NCI-H1436 treated with DMSO at 0.1 percent for 48 hours (cell line): ENCODE measurements at places on chromosomes 12 and 14.

DNA sequence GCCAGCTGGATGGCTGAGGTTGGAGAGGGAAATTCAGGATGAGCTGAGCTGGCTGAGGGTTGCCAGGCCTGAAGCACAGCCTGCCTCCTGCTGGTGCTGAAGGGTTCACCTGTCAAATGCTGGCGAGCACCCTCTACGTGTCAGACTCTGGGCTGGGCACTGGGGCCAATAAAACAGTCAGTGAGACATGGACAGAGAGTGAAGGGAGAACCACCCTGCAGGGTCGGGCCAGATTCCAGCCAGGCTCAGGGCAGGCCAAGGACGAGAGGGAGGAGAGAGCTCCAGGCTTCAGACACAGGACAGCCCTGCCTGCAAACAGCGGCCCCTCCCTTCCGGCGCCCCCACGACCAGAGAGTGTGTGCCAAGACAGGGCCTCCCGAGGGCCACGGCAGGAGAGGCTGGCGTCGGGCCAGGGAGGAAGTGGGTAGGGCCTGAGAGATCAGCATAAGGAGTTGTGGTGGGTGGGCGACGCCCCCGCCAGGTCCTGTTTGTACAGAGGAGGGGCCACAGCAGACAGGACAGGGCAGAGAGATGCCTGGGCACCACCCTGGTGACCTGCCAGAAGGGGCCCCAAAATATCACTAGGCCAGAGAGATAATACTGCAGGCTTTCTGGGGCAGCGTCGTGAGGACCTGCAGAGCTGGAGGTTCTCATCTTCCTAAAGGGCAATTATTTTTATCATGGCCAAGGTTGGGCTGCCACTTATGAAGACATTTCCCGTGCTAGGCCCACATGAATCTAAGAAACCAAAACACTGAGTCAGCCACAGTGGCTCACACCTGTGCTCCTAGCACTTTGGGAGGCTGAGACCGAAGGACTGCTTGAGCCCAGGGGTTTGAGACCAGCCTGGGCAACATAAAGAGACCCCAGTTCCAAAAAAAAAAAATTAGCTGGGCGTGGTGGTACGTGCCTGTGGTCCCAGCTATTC lies 73.1 kb upstream of the GPR68 start:
- no peak for DNase-seq

DNA sequence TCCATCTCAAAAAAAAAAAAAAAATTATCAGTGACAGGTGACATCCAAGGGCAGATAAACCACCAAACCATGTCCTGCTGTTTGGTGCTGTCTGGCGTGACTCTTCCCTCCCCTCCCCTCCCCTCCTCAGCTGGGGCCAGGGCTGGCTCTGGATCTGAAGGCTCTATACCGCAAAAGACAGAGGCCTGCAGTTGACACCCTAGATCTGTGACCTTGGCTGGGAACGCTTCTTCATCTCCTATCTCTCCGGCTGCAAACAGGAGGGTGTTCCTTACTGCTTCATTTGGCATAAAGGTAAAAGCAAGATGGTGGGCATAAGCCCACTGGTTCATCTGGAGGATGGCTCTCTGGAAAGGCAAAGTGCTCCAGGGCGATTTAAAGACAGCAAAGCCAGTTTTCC lies 126.8 kb upstream of the PRMT8 start:
- DNase-seq, result no peak

DNA sequence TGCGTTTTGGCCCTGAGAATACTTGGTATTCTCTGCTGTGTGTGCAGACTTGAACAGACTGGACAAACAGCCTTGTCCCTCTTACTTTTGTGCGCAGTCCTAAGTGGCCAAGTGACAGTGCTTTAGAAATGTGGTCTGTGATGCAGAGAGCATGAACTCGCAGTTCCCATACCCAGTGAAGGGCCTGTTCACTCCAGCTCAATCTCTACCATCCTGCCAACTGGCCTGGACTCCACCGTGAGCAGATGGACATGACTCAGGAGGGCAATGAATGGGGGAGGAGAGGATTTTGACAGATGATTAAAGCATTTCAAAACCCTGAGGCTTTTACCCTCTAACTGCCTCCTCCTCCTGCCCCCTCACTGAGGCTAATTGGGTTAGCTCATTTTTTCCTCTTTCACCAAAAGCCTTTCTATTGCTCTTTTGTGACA lies 62.5 kb upstream of the PYGL start:
- DNase-seq, result no peak

DNA sequence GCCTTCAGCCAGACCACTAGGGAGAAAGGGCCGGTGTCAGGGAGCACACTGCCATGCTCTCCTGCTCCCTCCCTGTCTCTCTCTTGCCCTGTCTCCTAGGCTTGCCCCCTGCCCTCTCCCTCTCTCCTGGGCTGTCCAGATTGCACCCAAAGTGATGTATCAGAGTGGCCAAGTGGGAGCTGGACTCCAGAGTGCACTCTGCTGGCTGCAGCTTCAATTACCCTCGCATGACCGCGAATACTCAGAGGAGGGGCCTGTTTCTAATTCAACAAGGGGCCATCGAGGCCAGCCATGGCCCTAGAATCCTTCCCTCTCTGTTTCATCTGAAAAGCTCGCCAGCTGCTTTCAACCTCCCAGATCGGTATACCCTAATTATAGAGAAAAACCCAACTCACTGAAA lies 206.4 kb upstream of the FKBP4 start:
- DNase-seq, result no peak

GRCh38 chr14:99234961-99235571 lies 36.9 kb downstream of the BCL11B start:
- no peak for DNase-seq

DNA sequence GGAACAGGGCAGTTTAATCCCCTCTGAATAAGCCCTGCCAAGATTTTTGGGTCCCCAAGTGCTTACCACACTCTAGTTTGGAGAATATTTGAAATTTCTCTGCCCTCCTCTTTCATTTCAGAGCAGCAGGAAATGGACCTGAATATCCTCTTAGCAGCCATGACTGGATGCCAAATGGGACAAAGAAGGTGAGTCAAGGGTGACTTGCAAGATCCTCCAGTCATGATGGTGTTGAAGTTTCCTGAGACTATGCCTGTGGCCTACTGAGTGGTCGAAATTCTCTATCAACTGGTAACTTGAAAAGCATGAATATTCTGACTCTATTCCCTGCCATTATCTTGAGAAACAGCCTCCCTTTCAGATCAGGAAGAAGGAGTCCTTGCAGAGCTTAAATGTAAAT lies 1674.7 kb upstream of the SEL1L start:
- no peak for DNase-seq

- DNase-seq, result no peak
Measured at GRCh38 chr12:120012067-120012621, 23.1 kb downstream of the BICDL1 start.

DNA sequence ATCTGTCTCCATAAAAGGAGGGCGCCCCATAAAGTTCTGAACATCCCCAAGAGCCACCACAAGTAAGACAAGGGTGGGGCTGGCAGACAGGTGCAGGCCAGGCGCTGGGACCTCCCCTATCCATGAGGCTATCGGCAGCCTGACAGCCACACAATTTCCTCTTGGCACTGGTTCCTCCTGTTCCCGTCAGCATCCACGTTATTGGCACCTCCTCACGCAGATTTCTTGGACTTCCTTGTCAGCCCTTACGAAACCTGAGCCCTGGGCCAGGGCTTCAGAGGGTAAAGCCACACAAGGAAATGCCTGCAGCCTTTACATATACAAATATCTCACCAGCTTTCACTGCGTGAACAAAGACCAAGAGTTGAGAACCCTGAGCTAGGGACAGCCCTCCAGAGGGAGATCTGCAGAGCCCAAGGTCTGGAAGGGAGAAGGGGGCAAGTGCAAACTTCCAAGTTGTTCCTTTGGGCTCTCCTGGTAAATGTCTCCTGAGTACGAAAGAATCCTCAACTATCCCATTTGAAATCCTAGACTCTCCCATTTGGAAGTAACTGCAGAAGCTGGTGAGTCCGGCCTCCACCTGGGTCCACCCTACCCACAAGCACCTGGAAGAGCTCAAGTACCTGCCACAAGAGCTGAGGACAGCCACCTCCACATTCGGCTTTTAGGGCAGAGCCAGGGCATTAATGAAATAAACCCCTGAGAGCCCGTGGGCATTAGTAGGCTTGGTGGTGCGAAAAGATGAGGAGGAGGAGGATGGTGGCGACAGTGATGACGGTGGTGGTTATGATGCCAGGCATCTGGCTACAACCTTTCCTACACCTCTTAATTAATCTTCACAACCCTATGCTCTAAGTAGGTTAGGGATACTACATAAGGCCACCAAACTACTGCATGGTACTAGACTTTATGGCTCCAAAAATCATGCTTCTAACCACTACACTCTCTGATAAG lies 5.5 kb upstream of the TC2N start:
- DNase-seq, result no peak

- no peak for DNase-seq
Measured at GRCh38 chr12:2273751-2274150, 221.0 kb downstream of the CACNA1C start.

DNA sequence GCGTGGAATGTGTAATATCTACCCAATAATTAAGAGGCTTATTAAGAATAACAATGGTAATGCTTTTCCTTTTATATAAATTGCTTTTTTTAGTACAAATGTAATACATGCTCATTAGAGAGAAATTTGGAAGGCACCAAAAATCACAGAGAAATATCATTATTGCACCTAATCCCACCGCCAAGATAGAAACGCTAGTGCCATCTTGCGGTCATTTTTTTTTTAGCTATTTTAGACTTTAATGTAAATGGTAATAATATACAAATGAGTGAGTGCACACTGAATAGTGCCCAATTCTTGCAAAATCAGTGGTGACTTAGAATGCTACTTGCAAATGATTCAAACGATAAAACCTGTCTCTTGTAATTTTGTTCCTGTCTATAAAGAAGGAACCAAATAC lies 576.8 kb upstream of the TMEM132C start:
- DNase-seq, result no peak

GRCh38 chr12:31728289-31728916 lies 418 bp downstream of the AMN1 start:
- no peak for DNase-seq

DNA sequence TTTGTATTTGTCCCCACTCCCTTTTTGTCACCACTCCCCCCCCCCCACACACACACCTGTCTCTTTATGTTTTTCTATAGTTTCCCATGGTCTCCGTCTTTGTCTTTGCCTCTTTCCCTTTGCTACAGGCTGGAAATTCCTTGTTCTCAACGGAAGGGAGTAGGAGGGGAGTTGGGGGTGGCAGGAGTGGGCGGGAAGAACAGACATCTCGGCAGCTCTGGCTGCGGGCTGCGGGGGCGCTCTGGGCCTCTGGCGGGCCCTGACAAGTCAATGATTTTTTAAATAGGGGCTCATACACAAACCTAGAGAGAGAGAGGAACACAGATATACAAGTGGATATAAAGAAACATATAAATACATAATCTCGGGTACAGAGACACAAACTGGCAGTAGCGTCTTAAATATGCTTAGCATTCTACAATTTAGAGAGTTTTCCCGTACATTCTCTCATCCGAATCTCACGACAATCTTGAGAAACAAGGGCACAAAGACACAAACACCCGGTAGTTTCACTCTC lies 2.4 kb upstream of the NAB2 start:
- DNase-seq, result peak; percentile 63

- no peak for DNase-seq
Measured at GRCh38 chr12:92216092-92216491, 70.4 kb upstream of the BTG1 start.

- peak; percentile 62 for DNase-seq
Measured at GRCh38 chr14:79516009-79516408, 695.3 kb downstream of the DIO2 start.

- no peak for DNase-seq
Measured at GRCh38 chr12:27449026-27449425, 2.5 kb downstream of the SMCO2 start.

DNA sequence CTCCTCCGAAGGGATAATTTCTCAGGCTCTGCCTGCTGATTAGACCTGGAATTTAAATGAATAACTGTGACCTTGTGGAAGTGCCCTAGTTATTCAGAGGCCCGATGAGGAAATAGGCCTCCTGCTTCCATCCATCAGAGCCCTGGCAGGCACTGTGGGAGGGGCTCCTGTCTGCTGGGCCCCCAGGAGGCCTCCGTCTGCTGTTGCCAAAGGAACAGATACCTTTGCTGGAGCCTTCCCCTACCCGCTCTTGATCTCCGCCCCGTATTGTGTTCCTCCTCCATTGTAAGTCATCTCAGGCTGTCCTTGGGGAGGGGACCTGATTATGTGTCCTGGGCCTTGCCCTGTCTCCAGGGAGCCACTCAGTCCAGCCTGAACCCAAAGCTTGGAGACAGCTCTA lies 112.3 kb downstream of the NRXN3 start:
- DNase-seq, result no peak

- no peak for DNase-seq
Measured at GRCh38 chr12:49763006-49763591, 21.7 kb downstream of the TMBIM6 start.

DNA sequence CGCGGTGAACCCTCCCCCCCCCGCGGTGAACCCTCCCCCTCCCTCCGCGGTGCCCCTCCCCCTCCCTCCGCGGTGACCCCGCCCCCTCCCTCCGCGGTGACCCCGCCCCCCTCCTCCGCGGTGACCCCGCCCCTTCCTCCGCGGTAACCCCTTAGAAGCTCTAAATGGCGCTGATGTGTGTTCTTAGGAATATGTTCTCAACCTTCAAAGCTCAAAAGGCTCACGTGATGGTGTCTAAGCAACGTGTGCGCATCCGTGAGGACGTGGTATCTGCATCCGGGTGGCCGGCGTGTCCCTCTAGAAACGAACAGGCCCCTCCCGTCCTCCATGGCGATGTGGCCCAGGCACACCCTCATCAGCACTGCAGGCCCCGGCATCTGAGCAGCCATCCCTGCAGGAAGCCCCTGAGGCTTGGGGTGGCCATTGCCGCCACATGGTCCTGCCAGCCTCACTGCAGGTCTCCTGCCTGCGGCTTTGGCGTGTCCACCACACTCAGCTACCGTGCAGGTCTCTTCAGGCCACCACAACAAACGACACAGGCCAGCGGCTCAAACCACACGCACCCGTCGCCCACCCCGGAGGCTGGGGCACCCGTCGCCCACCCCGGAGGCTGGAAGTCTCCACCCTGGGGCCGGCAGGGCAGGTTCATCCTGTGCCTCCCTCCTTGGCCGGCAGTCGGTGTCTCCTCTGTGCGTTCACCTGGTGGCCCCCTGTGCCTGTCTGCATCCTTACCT lies 14.5 kb upstream of the FBRSL1 start:
- DNase-seq, result no peak

GRCh38 chr12:106415134-106415533 lies 57.6 kb downstream of the POLR3B start:
- no peak for DNase-seq

DNA sequence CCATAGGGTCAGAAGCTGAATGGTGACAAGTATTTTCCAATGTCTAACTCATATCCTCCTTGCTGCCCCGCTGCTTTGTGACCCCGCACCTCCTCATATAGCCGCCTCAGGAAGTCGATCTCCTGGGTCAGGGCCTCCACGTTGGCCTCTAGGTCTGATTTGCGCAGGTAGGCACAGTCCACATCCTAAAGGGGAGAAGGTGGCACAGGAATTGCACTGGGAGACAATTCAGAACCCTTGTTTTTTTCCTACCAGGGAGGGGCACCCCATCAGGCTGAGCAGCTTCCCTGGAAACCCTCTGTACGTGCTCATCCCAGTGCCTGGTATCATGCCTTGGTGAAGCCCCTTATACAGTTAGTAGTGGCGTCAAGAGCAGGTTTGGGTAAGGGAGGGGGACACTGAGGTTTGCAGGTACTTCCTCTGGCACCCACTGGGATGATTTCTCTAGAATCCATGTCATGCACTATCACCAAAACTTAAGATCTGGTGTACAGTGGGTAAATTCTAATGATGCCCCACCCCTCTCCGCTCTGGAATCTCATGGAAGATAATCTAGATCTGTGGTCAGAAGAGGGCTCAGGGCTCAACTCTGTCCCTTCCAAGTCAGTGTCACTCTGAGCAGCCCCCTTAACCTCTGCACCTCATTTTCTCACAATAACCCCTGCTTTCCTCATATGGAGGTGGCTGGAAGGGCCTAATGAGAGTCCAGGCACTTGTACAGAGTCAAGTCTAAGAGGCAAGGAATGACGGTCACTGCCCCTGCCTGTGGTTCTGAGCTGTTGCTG lies 20.1 kb upstream of the KRT86 start:
- no peak for DNase-seq
